ENCODE measurements at places on chromosomes 11 and 22.

DNA sequence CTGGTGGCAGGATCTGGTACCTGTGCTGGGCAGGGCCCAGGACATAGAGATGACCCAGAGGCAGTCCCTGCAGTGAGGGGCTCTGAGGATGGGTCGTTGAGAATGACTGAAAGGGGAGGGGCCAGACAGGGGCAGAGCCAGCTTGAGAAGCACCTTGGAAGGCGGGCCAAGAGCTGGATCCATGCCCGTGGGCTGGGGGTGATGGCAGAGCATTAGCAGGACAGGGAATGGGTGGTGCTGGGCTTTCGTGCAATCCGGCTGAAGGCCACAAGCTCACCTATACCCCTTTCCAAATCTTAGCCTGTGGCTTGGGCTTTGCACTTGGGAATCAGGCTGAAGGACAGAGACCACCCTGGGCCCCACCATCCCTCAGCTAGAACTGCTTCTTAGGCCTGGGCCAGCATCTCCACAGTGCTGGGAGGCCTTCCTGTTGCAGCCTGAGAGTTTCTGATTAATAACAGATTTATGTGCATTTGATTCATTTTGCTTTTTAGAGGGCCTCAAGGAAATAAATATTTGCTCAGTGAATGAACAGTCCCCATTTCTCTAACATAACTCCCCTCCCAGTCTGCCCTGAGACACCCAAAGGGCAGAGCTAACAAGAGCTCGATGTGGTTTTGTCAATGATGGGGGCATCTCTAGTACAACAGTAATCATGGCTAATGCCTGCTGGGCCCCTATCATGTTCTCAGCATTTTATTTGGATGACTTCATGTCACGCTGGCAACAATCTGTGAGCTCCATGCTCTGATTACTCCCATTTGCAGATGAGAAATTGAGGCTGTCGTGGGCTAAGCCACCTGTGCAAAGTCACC is 39.3 kb downstream of the RIBC2 start:
- no peak for DNase-seq

- DNase-seq = no peak
Measured at GRCh38 chr11:1276041-1276790, 33.2 kb downstream of the TOLLIP start.

DNA sequence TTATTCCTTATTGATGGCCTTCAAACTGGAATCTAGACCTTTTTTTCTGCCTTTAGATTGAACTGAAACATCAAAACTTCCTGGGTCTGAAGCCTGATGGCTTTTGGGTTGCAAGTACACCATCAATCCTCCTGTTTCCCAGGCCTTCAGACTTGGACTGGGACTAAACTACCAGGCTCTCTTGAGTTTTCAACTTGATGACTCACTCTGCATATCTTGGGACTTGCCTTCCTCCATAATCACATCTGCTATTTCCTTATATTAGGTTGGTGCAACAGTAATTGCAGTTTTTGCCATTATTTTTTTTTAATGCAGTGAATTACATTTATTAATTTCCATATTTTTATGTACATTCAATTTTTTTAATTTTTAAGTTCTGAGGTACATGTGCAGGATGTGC is 7.0 kb downstream of the OR51B5 start:
- no peak for DNase-seq

DNA sequence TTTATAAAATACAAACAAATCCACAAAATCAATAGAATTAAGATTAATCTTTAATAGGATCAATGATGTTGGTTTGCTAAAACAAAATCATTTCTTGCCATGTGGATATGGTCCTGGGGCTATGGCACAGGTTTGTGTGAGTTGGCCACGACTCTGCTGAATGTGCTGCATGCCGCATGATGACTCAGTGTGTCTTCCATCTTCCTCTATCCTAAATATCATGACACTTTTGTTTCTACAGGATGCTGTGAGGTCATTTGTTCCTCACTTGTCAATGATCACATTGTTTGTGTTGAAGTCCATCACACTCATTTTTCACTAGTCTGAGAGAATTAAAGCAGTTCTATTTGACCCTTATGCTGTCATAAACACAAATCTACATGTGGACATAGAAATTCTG is 167.2 kb upstream of the ZBED5 start:
- no peak for DNase-seq

DNA sequence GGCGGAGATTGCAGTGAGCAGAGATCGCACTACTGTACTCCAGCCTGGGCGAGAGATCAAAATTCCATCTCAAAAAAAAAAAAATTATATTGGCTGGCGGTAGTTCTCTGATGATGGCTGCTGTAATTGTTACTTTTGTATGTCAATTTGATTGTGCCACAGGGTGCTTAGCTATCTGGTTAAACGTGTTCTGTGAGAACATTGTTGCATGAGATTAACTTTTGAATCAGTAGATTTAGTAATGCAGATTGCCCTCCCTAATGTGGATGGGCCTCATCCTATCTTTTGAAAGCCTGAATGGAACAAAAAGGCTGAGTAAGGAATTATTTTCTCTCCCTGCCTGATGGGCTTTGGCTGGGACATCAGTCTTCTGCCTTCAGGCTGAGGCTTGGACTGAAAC is 654.2 kb downstream of the OPCML start:
- no peak for DNase-seq

Measured in nucleus accumbens (tissue), 56 donors.